BJ (cell line): ENCODE measurements at places on chromosomes 5 and 9.

DNA sequence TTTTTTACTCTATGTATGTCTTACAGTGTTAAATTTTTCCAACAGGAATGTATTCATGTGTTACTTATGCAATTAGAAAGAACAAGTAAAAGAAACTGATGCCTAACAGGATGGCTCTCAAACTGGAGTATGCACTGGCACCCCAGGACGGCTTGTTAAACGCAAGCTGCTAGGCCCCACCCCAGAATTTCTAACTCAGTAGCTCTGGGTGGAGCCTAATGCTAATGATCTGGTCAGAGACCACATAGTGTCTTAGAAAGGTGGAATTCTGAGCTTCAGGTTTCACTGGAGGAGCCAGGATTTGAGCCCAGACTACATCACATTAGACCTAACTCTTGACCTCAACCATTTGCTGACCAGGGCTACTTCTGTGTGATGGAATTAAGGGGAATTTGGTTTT, 34.4 kb downstream of the SHC3 start:
- DNase-seq = no peak

- no peak for DNase-seq
These were observed 116.5 kb downstream of the SLC1A3 start for GRCh38 chr5:36722900-36723299.

GRCh38 chr9:31168161-31168560, 1216.3 kb upstream of the ACO1 start:
- no peak for DNase-seq

- DNase-seq = no peak
These were observed 16.2 kb downstream of the DUSP1 start for GRCh38 chr5:172754596-172755356.

DNA sequence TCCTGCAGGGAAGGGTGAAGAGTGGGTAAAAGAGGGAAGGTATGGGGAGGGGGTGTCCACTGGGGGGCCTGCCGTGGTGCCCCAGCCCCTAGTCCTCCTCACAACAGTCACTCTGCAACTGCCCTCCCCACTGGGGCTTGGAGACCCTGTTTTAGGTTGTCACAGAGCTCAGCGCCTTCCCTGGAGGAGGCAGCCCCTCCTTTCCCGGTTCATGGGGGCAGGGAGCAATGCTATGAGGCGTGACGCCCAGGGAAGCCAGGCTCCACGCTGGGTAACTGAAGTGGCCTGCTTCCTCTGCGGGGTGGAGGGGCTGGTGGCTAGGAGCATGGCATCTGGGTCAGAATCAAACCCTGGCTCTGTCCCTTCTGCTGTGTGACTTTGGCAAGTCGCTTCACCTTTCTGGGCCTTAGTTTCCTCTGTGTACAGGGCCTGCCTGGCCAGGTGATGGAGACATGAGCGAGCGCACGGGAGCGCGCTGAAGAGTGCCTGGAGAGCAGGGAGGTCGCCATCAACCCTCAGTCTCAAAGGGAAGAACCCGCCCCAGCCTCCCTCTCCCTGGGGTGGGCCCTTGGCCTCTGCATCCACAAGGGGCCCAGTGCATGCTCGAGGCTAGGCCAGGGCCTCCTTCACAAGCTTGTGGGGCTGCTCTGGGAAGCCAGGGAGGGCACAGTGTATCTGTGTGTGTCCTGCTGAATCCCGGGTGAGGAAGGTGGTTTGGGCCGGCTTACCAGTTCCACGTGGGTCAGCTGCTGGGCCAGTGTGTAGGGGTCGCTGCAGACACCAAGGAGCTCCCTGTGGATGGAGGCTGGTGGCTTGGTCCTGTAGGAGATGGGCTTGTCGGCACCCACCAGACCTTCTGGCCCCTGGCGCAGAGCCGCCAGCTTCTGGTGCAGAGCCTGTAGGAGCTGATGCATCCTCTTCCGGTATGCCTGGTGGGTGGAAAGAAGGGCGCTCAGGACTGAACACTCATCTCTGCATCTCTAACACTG, 56.4 kb upstream of the RNF130 start:
- DNase-seq = no peak

DNA sequence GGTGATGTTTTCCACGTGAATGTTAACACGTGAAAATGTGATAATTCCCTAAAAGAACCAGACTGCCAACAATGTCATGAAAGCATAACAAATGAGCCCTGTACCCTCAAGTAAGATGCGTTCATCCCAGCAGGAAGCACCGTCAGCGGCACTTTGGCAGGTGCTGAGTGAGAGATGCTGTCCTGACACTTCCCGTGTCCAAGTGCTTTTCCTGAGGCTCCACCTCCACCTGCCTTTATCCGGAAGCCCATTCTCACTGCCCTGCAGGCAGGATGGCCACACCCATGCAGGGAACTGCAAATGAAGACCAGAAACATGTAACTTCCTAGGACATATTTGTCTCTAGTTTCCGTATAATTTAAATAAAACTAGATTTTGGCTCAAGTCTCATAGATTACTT, 238.0 kb upstream of the IRX2 start:
- no peak for DNase-seq

DNA sequence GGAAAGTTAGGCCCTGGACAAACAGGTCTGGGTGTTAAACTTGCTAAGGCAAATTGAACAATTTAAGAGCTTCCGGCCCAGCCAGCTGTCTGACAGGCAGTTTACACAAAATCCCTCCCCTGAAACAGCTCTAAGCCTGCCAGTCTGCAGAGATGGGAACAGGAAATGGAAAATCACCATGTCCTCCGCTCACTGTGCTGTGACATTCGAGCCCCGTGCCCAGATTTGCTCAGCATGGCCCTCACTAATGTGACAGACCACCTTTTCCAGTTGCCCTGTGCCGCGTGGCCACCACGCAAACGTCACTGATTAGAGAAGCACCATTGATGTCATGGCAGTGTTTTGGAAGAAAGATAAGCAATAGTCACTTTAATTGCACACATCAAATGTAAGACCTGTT, 41.0 kb downstream of the CCNJL start:
- DNase-seq = no peak

- DNase-seq = no peak
These were observed 78.8 kb downstream of the F2RL2 start for GRCh38 chr5:76544268-76544926.

DNA sequence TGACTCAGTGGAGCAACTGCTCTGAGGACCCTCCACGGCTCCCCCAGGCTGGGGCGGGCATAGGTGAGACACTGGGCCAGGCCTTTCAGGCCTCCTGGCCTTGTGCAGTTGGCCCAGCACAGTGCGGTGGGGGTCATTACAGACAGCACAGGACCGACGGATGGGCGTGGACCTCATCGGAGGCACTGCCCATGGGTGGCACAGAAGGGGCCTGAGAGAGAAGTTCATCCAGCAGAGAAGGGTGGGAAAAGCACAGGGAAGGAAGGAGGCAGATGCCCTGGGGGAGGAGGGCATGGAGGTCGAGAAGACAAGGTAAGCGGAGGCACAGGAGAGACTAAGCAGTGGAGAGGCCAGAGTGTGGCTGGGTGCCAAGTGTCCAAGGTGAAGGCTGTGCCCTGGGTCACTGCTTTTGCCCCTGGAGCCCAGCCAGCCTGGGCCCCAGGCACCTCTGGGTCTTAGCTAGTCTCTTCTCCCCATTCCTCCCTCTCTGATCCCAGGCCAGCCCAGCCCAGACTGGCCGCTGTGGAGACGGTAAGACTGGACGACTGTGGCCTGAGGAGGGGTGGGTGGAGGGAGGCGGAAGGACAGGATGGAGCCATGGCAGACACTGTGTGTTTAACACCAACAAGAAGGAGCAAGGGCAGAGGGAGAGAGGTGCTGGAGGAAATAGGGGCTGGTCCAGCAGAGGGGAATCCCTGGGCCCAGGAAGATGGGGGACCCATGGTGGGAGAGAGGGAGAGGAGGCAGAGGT, 5.7 kb downstream of the IL3 start:
- DNase-seq = no peak

DNA sequence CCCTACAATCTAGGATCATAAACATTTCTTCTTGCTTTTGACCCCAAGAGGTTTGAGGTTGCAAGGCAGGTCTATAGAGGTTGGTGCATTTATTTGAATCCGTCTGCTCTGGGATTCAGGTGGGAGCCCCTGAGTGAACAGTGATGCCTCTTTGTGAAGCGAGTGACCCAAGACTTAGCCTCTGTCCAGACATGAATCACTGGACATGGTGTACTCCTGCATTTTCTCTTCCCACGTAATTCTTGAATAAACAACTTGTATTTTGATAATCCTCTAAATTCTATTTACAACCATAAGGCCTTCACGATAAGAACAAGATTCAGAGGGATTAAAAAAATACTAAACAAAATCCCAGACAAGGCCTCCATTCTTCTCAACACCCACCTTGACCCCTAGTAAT, 67.5 kb upstream of the PLPP6 start:
- DNase-seq = no peak

DNA sequence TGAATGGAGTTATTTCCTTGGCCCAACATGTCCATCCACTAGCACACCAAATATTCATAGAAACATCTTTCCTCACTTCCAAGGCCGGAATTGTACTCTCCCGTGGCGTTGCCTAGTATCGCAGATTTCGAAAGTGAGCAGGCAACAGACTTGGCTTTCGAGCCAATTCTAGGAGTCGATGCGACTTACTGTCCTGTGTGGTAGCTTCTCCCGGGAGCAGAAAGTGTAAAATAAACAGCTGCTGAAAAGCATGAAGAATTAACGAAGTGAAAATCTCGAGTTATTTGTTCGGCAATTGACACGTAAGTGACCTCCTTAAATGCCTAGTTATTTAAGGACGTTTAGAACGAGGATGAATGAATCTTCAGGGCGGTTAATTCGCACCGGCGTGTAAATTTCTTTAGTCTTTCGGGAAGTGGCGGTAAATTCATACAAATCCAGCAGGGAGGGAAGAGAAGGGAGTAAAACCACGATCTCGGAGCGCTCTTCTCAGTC, 449 bp upstream of the PCSK5 start:
- no peak for DNase-seq

DNA sequence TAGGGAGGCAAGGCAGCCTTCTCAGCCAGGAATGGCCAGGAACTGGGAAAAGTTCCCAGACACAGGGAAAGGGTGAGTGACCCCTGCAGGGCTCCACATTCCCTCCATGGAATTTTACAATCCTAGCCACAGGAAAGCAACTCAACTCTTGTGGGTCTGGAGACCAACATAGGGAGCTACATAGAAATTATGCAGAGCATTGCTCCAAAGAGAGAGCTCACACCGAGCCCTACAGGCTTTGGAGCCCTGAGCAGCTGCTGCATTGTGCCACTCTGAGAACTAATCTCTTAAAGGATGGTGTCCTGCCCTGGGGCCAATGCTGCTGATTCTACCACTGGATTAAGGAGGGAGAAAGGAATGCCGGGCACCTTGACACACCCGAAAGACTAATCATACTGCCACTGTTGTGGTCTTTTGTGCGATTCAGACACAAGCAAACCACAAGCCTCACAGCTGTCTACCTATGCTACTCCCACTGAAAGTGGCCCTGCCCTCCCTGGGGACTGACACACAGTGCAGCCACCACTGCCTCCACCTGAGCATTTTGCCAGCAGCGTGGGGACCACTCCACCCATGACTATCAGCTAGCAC, 1089.8 kb upstream of the NUDT12 start:
- no peak for DNase-seq

GRCh38 chr5:82673057-82673809, 395.1 kb upstream of the RPS23 start:
- DNase-seq = no peak
